ENCODE measurements at places on chromosomes 3 and 15. TPM values are rescaled to one million over a fixed set of nuclear protein-coding genes. Genes with fewer than 3 reads are reported as not detected.

HTR3D gene
- total RNA-seq, result not detected

DNA sequence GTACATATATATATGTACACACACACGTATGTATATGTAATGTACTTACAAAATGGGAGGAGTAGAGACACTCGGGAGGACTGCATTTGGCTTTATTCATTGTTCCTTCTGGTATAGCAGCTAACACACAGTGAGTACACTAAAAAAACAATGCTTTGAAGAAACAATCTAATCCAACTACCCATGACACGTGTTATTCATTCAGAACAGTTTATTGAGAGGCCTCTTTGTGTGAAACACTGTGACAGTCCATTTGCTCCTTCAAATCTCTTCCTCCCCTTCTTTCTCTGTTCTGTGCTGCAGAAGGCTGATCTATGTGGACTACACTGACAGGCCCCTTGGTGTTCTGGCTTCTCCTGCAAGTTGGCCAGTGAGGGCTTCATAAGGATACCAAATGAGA lies 1075.9 kb upstream of the CFAP20DC start:
- DNase-seq, result no peak

DNA sequence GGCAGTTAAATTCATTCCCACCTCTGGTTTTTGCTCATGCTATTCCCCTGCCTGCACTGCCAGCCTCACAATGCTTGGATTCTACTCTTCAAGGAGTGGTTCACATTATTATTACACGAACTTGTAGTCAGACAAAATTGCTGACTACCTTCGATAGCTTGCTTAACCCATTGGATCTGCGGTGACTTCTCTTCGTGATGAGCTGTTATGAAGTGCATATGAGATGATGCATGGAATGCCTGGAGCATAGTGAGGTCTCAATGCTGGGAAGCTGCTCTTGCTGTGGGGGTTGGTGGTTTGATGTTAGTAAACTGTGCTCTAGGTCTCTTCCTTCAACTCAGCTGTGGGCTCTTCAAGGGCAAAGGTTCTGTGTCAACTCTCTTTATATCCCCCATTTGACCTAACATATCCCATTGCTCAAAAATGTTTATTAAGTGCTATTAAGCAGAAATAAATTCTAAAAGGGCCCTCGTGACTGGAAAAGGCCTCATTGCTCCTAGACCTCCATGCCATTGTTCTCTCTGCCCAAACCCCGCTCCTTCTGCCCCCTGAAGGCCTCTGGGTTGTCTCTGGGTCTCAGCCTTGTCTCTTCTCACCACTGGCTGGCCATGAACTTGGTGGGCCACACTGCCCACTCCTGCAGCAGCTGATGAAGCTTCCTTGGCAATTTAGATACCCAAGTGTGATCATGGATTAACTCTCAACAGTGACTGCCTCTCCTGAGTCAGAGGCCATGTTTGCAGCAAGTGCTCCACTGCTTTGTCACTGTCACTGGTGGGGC lies 4.5 kb upstream of the SLCO2A1 start:
- DNase-seq, result no peak

DNA sequence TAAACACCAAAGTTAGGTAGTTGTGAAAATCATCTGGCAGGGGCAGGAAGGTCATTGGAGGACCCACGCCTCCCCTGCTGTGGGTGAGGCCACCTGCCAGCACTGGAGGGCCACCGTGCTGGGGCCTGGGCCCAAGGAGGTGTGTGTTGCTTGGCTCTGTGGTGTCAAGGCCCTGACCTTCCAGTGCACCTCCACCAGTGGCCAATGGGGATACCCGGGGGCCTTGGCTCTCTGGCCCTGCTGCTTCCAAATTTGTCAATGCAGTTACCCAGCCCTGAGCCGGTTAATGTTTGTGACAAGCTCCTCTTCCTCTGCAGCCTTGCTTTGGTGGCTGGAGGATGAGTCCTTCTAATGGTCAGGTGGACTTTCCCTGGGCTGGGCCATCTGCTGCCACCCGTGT lies 150.2 kb downstream of the KLF13 start:
- no peak for DNase-seq
